ENCODE measurements at places on chromosomes 6 and 20.

GRCh38 chr20:34875642-34876405 is 588 bp upstream of the ACSS2 start:
- DNase-seq, result no peak

DNA sequence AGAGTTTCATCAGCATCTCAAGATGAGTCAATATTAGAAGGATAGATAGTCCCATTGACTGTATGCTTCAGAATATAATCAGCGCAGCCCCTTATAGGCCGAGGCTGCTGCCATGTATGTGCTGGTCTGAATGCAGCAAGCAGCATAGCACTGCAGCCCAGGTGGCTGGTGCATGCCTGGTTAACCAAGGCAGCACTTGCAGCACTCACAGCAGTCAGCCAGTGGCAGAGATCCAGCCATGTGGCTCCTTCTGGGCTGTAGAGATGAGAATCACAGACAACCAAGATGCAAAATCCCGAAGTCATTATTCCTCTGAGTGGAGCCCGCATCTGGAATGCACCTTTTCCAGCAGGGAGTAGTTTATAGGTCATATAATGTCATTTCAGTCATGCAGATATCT is 251.9 kb downstream of the UST start:
- DNase-seq, result no peak

- no peak for DNase-seq
Measured at GRCh38 chr20:59837623-59838394, 95.6 kb downstream of the SYCP2 start.

- DNase-seq, result no peak
Measured at GRCh38 chr6:137737836-137738596, 129.0 kb upstream of the TNFAIP3 start.

DNA sequence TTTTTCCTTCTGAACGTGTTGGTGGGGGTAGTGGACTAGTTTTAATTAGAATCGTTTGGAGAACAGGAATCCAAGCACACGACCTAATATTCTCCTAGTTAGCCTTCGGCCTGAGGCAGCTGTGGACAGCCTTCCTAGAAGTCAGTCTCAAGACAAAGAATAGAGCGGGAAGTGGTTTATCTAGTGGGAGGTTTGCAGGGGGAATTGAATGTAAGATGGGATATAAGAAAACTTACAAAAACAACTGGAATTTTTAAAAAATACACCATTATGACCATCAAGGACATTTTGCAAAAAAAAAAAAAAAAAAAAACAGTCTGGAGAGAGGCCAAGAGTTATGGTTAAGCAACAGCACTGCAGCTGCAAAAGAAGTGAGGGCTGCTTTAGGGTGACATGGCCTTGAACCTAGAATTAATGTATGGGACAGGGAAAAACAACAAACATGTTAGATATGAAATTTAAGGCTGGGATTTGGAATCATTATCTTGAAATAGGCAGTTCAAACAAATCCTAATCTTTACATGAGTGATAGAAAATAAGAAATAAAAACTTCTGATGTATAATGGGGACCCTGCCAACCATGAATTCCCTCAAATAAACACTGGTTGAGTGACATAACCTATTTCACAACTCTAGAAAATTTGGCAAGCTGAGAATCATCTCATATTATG is 40.2 kb downstream of the PLAGL1 start:
- no peak for DNase-seq

DNA sequence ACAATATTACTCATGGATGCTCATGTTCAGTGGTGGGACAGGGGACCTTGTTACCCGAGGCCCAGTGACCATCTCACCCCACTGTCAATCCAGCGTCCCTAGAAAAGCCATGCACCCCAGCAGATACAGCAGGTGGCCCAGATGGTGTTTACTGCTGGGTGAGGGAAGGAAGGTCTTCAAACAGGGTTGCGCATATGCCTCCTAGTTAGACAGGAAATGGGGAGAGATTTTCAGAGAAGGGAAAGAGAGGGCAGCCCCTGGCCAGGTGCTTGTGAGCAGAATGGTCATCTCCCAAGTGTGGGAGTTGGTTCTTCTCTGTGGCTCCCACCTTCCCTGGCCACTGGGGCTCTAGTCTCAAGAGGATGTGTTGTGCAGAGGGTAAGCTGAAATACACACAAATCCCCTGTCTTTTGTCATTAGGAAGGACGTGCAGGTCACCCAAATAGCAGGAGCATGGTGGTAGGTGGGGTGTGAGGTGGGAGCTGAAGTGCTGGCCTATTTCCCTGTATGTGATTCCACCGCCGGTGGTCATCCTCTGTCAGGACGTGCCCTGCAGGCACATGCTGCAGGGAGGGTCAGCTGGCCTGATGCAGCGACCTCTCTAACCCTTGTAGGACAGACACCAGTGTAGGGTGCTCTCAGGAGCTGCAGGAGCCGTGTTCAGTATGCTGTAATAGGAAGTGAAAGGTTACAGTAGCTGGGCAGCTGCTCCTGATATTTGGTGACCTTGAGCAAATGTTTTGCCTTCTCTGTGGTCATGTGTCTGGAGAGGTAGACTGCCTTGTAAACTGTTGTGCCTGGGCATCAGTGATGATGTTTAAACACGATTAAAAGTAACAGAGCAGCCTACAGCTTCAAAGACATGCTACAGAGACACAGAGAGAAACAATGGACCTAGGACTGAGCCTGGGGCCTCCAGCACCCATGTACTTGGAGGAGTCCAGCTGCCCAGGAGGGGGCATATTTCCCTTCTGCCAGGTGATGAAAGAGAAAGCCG is 3.2 kb upstream of the CST3 start:
- no peak for DNase-seq

DNA sequence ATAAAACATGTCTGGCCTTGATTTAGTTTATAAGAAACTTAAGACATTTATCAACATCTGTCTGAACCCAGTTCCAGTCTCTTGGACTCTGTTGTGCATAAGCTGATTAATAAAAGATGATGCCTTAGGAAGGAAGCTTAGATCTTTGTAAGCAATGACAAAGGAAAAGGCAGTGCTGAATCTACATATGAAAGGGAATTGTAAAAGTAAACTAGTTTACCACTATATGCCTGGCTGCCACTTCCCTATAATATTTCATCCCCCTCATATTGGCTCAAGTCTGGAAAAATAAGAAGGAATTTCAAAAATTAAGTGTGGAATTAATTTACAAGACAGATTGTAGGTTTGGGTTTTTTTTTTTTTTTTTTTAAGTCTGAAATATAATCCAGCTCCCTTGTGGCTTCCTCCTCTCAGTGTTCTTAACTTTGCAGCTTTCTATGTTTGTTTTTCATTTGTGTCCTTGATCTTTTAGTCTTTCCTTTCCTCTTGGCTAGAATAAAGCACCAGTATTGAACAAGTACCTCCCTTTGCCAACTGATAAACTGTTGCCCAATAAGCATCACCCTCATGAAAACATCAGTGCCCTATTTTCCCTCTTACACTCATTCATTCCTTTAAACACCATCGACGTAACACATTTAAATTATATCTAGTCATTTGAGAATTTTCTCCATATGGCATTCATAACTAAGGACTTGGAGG is 146.7 kb upstream of the TBX18 start:
- no peak for DNase-seq

- no peak for DNase-seq
Measured at GRCh38 chr20:34251619-34252018, 10.4 kb downstream of the ASIP start.

- no peak for DNase-seq
Measured at GRCh38 chr20:59023616-59024015, 4.4 kb downstream of the TUBB1 start.

- no peak for DNase-seq
Measured at GRCh38 chr6:169780571-169781091, 29.2 kb downstream of the ERMARD start.

DNA sequence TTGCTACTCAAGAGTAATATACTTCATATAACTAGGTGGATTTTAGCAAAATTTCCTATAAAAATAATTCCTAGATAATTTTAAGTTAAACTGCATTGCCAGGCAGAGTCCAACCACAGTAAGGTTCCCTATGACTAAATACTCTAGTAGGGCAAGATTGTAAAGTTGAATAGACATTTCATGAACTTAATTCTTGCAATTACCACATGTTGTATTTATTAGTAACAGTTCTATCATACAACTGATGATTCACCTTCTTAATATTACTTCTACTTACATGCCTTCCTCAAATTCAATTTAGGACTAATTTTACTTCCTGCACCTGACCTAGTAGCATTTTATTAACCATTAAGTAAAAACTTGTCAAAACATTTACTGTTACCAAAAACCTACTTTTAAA is 266.7 kb upstream of the THEMIS start:
- no peak for DNase-seq

DNA sequence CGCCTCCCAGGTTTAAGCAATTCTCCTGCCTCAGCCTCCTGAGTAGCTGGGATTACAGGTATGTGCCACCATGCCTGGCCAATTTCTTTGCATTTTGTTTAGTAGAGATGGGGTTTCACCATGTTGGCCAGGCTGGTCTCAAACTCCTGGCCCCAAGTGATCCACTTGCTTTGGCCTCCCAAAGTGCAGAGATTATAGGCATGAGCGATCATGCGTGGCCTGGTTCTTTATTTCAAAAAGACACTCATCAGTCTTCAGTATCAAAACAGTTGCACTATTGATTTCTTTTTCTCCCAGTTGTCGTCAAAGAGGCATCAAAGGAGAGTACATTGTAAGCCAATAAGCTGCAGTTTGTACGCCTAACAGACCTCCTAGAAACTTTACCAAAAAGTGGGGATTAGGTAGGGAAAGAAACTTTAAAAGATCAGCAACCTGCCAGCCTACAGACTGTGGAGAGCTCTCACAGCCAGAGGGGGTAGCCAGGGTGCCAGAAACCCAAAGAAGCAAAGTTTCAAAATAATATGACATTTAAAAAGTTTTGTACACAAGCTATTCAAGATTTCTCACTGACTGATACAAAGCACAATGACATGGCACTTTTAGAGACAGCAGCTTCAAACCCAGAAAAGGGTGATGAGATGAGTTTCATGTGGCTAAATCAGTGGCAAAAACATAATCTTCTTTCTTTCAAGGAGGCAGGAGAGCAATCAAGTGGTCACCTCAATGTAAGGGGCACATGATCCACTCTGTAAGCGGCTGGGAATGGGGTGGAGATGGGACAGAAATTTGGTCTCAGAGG is 83.0 kb upstream of the RALY start:
- no peak for DNase-seq

- DNase-seq, result no peak
Measured at GRCh38 chr20:40900666-40901215, 127.9 kb upstream of the TOP1 start.

DNA sequence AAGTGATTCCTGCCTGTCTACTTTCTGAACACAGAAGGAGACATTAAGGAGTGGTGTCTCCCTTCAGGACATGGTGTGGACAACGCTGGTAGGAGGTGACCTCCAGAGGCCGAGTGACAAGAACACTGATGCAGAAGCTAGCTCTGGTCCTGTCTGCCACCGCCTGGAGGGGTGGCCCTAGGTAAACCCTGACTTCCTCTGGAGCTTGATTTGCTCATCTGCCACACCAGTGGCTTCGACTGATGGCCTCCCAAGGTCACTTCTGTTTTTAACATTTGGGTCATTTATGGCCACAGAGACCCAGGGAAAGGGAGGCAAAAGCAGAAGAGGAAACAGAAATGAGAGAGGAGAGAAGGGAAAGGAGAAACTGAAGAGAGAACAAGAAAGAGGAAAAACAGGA is 49.4 kb upstream of the SLC22A23 start:
- no peak for DNase-seq

DNA sequence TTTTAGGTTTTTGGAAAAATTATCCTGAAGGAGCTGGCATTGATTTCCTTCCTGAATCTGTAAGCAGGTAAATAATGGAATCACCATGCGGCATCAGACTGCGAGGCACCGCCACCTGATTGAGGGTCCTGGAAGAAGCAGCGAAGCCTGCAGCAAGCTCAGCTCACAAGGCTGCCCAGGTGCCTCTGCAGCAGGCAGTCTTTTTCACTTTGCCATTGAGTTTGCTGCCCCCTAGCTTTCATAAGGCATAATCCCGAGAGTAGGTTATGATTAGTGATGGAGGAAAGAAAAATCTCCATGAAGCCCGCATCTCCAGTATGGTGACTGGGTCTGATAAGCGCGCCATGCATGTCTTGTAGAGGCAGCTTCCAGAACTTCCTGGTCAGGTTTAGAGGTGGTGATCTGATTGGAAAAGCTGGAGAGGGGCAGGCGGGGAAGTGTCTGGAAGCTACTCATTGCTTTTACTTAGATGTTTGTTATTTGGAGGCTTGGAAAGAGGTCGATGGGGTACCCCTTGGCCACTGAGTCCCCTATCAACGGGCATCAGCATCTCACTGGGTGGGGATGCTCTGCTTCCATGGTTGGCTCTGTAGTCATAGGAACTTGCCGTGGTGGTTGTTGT is 26.7 kb downstream of the IYD start:
- no peak for DNase-seq

DNA sequence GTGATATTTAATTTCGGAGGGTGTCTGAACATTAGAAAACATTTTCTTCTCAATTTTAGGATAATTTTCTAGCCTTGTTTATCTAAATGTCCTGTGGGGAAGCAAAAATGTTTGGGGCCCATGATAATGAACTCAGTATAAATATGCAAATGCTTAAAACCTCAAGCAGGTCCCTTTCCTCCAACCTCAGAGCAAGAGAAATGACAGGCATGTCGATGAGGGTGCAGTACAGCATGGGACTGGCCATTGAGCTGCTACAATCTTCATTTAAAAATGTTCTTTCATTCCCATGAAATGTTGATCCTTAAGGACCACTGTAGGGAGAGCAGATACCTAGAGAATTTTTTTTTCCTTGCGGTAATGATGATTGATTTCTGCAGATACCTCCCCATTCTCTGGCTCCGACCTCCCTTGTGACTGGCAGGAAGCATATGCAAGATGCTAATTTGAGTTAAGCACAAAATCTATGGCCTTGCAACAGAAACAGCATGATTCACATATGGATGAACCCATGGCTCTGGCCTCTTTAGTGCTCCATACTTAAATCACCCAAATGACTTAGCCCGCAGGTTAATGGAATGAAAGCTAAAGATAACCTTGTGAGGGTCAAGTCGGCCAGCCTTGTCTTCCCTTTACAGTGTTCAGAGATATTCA is 243.3 kb downstream of the SOX4 start:
- DNase-seq, result no peak

DNA sequence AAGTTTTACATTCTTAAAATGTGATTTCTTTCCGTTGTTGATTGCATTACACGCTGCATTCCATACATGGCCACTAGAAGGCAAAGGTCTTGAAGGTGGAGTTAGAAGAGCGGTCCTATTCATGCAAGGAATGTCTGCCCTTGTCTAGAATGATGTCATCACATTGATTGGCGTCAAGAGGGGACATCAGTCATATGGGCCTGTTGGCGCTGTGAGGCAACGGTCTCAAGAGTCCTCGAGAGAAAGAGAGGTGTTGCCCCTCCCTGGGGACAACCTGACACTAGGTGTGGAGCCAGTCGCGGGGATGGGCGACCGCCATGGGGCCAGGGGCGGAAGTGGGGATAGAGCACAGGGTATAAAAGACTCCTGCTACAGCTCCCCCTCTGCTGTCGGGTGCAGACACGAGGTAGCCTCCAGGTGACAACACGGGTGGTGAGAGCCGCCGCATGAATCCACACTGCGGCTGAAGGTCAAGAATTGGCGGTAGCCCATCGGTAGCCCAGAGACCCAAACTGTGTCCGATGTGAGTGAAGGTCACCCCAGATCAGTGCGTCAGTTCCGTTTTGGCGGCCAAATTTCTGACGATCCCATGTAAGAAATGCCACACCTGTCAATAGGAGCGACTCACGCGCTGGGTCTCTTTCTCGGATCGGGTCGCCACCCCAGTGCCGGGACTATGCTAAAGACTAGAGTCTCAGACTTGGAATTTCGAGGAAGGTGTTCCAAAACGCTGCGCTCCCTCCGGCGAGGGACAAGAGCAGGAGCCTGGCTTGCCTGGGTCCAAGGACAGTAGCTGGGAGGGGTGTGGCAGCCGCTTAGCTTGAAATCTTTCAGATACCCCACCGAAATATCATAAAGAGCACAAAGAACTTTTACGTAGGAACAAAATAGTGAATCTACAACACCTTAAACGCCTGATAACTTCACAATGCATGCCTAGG is 93.2 kb upstream of the ZNF184 start:
- no peak for DNase-seq

Measured in stimulated activated CD4-positive, alpha-beta T cell treated with anti-CD3 and anti-CD28 coated beads, Interleukin-15, amount 100 ng/mL, for 1 hour (primary cell).